ENCODE measurements at places on chromosomes 7 and 10.

DNA sequence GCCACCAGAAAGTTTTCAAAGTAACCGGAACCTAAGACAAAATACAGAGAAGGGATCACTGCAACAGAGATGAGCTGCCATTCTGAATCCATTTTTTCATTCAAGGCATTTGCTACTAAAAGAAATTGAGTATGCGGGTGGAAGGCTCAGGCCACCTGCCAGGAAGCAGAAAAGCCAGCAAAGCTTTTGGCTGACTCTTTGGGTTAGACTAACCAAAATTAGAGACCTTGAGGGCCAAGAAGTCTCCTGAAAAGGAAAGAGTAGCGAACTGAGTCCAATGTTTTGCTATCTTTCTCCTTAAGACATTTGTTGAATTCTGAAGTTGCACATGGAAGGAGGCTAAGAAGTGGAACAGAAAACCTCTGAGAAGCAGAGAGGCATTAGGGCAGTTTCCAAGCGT is 79.0 kb downstream of the FAS start:
- DNase-seq: no peak

DNA sequence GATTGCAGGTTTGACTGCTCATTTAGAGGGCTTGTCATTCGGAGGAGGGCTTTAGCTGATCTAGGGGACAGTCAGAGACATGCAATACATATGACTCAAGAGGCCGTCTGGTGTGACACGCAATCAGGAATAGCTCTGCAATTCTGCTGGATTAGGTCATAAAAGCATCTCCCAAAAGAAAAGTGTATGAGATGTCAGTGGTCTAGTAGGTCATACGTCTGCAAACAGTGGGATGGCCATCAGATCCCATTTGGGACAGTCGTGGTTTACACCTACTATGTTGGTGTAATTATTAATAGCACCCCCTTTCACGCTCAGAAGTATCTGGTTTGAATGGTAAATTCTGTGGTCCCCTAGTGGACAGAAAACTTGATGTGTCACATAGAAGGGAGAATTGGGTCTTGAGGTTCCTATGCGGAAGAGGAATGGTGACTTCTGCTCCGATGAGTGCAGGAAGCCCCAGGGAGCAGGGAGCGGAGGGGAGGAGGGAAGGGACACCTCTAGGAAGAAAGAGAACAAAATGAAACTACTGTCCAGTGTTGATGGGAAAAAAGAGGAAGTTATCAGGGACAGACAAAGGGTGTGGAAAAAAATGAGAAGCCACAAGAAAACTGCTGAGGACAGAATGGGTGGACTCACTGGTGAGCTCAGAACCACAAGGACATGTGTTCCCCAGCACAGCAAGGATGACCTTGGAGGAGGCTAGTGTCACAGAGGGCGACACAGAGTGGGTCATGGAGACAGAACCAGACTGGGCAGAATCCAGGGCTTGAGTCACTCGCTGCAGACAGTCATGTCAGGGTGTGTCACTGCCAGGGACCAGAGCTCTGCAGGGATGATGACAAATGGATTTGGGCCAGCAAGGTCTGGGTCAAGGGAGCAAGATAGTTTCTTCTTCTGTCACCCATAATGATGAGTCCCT is 59.9 kb downstream of the MAP3K8 start:
- no peak for DNase-seq

GRCh38 chr10:96789571-96790108 is 42.5 kb upstream of the LCOR start:
- DNase-seq: no peak

GRCh38 chr7:128271471-128271941 is 30.4 kb downstream of the LEP start:
- no peak for DNase-seq

DNA sequence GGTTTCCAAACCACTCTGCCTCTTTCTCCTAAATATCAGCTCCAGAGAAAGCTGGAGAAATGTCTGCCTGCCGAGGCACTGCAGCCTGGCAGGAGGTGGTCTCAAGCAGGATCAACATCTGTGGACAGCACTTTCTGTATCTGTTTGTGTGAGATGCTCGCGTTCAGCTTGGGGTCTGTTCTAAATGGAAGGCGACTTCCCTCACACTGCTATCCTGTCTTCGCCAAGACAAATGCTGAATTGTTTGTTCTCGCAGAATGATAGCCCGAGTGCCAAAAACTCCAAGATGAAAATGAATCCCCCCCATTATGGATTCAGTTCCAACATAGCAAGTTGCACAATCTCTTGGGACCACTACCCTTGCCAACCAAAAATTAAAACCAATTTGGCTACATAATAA is 72.2 kb upstream of the PALS2 start:
- DNase-seq: no peak

- DNase-seq: no peak
Measured at GRCh38 chr7:94022550-94022949, 18.4 kb upstream of the BET1 start.

DNA sequence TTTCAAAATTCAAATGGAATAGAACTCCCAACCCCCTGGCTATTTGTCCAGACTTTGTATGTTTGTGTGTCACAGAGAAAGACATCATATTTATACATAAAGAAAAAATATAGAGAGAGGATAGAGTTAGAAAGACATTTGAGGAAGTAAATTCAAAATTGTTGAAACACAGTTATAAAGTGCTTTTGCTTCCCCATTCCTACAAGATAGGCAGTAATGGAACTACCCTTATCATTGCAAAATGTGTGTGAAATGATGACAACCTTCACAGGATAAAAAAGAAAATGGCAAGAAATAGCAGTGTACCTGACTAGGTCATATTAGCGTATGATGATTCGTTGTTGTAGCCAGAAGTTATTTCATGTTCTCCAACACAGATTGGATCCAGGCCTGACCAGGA is 63.1 kb downstream of the FZD1 start:
- no peak for DNase-seq

DNA sequence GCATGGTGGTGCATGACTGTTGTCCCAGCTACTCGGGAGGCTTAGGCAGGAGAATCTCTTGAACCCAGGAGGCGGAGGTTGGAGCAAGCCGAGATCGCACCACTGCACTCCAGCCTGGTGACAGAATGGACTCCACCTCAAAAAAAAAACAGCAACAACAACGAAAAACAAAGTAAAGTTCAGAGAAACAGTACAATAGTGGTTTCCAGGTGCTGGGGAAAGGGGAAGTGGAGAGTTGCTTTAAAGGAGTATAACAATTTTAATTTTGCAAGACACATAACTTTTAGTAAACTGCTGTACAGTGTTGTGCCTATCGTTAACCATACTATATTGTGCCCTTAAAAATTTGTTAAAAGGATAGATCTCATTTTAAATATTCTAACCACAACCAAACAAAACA is 662.7 kb upstream of the POT1 start:
- no peak for DNase-seq

GRCh38 chr7:158655507-158655906 is 49.1 kb downstream of the NCAPG2 start:
- no peak for DNase-seq

DNA sequence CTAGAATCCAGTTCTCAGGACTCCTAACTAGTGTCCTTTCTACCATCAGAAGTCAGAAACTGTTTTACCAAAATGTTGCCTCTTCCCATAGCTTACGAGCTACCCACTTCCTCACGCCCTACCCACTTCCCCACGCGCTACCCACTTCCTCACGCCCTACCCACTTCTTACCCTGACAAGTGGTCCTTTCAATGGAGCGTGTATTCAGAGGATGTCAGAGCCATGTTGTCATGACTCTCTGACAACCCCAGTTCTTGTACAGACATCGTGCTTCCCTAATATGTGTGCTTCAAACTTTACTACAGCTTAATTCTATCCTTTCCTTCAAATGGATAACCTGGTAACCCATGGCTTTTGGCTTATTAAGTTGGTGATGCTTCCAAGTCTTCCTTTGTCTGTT is 84.8 kb upstream of the PHF14 start:
- no peak for DNase-seq

DNA sequence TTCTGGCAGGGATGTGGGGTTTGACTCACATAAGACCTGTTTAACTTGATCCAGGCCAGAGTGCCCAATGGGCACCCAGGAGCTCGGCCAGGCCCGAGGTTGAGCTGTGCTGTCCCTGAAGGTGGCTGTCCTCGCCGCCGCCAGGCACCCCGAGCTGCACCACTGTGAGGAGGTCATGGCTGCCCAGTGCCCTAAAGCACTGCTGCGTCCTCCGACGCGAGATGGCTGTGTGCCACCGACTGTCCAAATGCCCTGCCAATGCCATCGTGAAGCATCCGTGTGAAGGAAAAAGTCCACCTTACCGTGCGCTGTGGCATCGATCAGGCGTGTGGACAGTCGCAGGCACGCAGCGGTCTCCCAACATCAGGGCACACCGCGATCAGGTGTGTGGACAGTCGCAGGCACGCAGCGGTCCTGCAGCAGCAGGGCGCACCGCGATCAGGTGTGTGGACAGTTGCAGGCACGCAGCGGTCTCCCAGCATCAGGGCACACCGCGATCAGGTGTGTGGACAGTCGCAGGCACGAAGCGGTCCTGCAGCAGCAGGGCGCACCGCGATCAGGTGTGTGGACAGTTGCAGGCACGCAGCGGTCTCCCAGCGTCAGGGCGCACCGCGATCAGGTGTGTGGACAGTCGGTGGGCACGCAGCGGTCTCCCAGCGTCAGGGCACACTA is 120.3 kb downstream of the VIPR2 start:
- no peak for DNase-seq

DNA sequence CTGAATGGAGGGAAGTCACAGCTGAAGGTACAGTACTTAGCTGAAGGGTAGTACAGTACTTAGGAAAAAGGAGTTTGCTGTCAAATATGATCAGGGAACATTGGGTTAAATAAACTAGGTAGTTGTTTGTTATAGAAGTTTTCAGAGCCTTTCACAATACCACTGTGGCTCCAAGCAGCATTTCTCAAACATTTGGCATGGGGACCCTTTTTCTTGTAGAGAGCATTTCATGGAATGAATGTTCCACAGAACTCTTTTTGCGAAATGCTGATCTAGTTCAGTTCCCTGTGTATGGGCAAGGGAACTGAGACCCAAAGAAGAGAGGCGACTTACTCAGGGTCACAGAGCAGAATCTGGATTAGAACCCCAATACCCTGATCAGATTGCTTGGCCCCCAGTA is 31.5 kb upstream of the DDX50 start:
- DNase-seq: no peak

DNA sequence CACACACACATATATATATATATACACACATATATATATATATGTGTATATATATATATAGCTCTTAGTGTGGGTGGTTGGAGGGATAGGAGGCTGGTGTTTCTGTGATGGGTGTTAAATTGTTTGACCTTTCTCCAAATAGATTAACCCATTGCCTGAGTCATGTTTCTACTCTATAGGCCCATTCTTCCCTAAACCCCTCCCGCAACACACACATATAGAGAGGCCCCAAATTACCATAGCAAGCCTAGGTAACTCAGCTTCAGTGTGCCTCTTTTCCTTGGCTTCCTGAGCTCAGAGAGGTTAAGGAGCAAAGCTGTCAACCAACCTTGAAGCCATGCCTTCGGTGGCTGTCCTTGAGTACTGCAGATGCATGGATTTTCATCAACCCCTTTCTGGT is 98.7 kb upstream of the ADO start:
- DNase-seq: no peak

- DNase-seq: no peak
Measured at GRCh38 chr10:78559661-78560340, 509.0 kb upstream of the ZMIZ1 start.

DNA sequence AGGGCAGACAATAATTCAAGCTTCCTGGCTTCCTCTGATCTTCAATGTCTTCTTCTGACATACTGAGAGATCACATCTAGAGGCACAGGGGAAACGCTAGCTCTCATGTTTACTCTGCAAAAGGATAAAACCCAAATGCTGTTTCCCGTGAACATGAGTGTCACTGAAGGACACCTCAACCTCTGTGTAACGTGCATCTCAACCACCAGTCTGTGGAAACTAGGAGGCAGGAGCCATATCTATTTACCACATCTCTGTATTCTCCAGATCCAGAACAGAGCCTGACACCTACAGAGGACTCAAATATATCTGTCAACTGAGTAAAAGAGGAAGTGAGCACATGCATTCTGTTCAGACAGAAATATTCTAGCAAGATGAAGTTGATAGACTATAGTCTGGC is 140.3 kb upstream of the TARP start:
- DNase-seq: no peak

Data from ecto neural progenitor cell (in vitro differentiated cells).